Large intestine (tissue), 12 donors: ENCODE measurements at places on chromosomes 7 and 10.
A peak's percentile ranks its signal among the peaks of the same experiment; 100 is the strongest.

DNA sequence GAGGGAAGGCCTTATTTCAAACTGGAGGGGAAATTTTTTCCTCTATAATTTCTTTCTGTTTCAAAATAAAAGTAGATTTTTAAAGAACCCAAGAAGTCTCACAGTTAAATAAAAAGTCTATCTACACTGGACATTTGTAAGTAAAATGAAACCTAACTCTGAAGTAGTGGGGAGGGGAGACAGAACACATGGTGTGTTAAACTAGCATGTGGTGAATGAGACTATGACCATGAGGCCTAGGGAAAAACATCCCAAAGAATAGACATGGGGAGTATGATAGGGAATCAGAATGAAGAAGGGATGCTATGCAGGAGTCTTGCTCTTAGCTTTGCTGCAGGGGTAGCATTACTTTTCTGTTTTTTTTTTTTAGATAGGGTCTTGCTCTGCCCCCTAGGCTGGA, 1061.3 kb upstream of the LRRTM3 start:
- DNase-seq = no peak

- no peak for DNase-seq
Measured at GRCh38 chr10:112250555-112250954, 32.6 kb upstream of the TECTB start.

GRCh38 chr7:84250452-84250851, 55.9 kb upstream of the SEMA3A start:
- DNase-seq = no peak

GRCh38 chr10:75492173-75492925, 60.9 kb downstream of the LRMDA start:
- no peak for DNase-seq

- no peak for DNase-seq
Measured at GRCh38 chr10:48587819-48588218, 17.1 kb downstream of the ARHGAP22 start.

DNA sequence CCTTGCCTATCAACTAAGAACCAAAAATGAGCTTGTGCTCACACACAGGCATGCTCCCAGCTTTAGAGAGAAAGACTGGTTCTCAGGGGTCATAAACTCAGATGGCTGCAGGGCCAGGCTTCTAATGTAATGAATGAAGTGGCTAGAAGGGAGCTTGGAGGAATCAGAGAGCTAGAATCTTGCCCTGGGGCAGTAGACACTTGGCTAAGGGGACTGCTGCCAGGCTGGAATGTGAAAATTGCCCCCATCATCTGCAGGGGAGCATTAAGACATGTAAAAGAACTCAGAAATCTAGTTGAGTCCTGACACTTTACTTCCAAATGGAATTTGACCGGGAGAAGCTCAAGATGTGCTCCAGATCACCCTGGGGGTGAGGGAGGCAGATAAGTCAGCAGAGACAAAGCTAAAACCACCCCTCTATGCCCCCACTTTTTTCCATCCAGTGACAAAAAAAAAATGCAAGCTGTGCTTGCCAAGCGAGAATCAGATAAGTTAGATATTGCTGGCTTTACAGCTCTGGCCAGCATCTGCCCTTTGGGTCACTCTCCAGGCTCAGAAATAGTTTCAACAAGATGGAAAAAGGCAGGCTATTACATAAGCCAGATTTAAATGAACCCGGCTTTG, 2.3 kb upstream of the SLC16A9 start:
- no peak for DNase-seq

DNA sequence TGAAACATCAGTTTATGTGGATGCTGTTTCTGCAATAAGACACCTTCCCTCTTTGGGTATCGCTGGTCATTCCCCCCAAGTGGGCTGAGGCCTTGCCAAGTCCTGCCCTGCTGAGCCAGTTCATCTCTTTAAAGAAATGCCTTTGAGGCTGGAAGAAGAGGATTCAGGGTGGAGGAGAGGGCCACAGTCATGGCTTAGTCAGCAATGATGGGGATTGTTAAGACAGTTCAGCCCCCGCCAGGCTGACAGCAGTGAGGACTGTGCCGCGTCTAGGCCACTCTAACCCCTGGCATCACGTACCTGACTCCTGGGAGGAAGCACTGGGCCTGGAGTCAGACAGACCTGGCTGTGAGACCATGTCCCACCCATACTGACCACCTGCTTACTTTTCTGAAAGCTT, 48.3 kb downstream of the PNLIPRP2 start:
- no peak for DNase-seq

- no peak for DNase-seq
Measured at GRCh38 chr10:111338035-111338434, 261.2 kb downstream of the ADRA2A start.

GRCh38 chr7:117019786-117020590, 66.7 kb downstream of the ST7 start:
- DNase-seq = peak; percentile 77

- no peak for DNase-seq
Measured at GRCh38 chr7:138665669-138666140, 35.5 kb downstream of the SVOPL start.

GRCh38 chr10:43453266-43453831, 16.4 kb downstream of the ZNF487 start:
- DNase-seq = no peak

DNA sequence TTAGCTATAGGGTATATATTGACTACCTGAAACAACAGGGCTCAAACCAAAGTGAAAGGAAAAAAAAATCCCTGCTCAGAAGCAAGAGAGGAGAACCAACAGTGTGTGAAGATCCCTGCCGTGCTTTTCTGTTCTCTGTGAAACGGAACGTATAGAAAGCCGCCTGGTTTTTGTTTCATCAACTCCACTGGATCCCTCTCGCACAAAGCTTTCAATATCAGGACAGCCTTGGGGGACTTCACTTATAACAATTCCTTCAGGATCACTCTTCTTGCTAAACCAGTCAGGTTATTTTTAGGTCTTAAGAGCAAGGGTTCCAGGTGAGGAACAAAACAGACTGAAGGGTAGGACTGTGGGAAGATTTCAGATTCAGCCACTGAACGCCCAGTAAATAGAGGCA, 151.1 kb upstream of the CACNA2D1 start:
- no peak for DNase-seq

DNA sequence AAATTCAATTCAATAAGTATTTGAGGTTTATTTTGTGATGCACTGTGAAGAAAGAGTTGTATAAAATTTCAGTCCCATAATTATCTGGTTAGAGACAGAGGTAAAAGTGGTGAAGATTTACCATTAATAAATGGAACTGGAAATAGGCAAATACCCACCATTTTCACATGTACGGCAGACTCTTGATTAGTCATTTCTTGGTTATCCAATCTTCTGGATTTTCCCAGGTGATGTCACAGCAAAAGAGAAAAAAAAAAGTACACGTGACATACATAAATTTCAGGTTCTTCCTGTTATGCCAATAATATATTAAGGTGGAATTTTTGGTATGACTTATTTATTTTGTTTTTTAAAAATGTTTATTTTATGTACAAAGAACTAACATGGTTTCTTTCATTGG, 26.8 kb downstream of the NT5C3A start:
- no peak for DNase-seq

DNA sequence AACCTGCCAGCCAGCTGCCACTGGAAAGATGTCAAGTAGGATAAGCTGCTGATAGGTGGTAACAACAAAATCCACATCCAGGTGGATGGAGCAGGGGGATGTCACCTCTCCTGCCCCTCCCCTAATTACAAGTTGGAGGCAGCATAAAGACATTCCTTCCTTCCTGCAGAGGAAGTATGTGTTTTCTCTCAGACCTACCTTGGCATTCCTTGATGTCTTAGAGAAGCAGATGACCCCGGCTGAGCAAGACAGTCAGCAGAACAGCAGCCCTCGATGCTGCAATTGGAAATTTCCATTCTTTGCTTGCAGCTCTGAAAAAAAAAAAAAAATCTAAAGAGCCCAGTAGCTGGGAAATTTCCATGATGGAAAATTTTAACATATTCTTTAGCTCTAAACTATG, 137.5 kb upstream of the MKLN1 start:
- no peak for DNase-seq

DNA sequence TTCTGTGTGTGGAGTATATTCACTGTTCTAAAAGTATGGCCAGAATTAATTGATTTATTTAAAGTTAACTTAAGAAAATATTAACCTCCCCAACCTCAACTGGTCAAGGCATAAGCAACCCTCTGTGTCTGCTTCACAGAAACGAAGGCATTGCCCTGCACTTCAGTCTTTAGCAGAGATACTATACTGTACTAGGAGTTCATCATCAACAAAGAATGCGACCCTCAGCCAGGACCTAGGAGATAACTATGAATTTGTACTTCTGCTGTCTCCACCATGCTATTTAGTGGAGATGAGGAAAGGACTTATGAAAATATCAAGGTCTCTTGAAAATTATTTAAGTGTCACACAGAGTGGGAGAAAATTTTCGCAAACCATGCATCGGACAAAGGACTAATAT, 35.7 kb upstream of the SEMA3D start:
- DNase-seq = no peak

DNA sequence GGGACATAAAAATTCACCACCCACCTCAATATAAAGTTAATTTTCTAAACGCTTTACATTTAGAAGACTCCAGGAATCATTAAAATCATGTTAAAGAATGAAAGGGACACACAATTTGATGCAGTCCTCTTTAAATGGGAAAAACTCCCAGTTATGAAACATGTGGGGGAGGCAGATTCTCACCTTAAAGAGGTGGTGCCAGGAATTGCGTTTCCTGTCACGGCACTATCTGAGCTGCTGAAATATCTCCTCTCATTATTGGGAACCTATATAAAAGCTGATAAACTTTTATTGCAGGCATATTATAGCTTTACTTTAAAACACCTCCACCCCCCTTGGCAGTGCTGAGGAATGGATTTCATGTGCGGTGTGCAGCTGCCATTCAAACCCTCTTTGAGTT, 94.8 kb upstream of the SORCS3 start:
- no peak for DNase-seq
